ENCODE measurements at places on chromosomes 7 and 10.

DNA sequence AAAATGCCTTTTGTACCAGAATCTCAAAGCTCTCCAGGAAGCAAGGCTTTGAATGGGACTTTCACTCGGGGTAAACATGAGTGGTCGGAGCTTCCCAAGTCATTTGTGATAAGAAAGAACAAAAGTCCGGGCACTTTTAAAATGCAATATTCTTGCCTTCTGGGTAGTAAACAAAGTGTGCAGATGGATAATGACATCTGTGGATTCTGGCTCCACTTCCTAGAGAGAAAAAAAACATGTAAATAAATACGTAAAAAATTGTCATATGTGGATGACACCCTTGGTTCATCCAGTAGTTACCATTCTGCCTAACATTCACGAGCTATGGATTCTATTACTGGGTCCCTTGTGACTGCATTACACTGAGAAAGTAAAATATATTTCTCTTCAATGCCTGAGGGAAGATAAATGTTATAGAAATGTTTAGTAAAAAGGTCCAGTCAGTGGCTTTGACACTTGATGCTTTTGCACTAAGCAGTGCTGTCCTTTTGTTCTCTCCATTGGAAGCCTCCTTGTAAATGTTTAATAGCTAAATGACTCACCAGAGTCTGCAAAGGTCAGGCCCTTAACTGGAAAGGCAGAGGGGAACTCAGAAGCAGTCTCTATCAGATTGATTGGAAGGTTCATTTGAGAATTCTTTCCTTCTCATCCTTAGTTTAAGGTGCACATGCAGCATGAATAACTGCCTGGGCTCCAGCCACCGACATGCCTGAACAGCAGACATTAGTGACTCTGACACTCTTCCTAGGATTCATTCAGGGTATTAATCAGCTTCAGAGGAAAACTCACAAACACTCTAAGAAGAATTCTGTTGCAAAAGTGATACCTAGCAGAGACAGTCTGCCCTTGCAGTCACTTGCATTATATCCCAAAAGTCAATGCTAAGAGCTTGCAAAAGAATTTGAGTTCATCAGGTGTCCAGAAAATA lies 11.7 kb upstream of the EDRF1 start:
- DNase-seq: no peak

DNA sequence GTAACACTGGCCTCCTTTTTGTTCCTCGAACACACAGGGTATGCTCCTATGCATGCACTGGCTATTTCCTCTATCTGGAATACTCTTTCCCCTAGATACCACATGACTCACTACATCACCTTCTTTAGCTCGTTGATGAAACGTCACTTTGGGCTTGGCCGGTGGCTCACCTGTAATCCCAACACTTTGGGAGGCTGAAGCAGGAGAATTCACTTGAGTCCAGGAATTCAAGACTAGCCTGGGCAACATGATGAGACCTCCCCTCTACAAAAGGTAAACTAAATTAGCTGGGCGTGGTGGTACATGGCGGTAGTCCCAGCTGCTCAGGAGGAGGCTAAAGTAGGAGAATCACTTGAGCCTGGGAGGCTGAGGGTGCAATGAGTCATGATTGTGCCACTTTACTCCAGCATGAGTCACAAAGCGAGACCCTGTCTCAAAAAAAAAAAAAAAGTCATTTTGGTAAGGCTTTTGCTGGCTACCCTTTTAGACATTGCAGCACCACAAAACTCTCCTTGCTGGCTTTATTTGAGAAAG lies 14.5 kb downstream of the ANKIB1 start:
- DNase-seq: no peak

DNA sequence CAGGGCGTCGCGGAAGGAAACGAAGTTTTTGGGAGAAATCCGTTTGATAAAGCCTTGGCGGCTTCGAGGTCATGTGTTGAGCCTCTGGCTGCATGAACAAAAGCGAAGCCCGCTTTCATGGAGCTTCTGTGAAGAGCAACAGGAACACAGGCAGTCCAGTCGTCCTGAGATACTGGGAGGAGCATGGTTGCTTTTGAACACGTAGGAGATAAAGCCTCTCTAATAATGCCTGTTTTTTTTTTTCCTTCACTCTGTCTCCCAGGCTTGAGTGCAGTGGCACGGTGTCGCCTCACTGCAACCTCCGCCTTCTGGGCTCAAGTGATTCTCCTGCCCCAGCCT lies 473 bp upstream of the ZNF32 start:
- no peak for DNase-seq

- no peak for DNase-seq
These were observed 33.3 kb upstream of the CASD1 start for GRCh38 chr7:94476251-94476840.

DNA sequence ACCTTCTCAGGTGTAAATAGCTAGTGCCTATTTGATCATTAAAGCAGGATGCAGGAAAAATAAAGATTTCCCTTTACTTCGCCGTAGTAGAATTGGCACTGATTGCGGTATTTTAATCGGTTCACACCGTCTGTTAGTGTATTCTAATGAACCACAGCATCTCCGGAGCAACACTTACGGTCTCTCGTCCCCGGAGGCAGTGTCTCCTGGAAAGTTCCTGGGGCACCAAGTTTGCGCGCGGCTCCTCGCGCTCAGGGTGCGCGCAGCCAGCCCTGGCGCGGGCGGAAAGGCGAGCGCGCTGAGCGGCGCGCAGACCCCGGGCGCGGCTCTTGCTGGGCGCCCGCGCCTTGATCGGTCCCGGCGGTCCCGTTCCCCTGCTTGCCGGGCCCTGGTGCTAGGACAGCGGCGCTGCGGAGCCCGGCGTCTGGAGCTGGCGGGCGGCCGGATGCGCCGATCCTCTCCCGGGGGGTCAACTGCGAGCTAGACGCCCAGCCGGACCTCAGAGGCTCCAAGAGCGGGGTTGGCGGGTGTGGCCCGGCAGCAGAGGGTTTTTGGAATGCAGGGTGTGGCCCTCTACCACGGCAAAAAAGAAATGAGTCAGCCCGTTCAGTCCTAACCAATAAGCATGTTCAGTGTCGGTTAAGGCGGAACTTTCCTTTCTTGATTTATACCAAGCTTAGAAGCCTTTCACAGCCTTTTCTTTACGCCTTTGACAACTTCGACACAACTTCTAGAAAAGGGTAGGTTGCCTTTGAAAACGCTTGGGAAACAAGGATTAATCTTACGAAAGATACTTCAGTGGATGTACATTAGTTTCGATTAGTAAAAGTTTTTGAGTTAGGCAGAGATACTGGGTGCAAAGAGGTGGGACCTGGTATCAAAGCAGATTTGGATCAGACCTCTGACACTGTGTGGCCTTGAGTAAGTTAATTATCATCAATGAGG lies 166.8 kb upstream of the ASAH2 start:
- no peak for DNase-seq

GRCh38 chr7:975702-976473 lies 539 bp upstream of the COX19 start:
- no peak for DNase-seq

- no peak for DNase-seq
These were observed 278.1 kb upstream of the NRP1 start for GRCh38 chr10:33612551-33612950.

- no peak for DNase-seq
These were observed 293.1 kb downstream of the CDK14 start for GRCh38 chr7:90889210-90889609.

- DNase-seq: no peak
These were observed 863.8 kb upstream of the AUTS2 start for GRCh38 chr7:68734431-68734830.

DNA sequence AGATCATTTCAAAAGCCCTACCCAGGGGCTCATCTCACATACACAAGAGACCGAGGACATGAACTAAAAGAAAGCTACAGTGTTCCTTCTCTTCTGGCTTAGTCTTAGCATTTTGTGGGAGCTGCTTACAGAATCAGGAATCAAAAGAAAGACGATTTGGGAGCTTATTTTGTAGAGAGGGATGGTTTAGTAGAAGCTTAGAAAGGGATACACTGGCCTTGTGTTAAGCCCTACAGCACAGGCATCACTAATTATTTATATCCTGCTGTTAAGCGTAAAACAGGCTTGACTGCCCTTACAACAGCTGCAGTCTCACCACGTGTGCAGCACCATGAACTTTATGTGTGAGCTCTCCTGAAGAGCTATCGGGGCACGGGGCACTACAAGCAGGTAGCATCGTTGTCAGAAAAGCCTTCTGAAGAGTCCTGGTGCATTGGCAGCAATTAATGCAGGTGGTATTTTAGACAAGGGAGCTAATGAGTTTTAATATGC lies 798.3 kb downstream of the NXPH1 start:
- DNase-seq: no peak

DNA sequence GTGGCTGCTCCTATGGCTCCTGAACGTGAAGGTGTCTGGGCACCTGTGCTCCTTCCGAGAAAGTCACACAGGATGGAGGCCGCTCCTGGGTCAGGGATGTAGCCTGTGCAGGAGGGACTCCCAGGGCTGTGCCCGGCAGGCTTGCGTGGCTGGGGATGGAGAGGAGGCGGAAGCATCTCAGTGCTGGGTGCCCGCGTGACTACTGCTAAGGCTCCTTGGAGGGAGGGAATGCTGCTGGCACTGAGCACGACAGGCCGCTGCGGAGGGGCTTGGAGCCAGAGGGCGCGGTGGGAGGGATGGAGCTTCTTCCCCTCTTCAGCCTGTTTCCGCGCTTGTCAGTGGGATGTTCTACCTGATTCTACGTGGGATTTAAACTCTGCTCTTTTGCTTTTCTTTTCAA lies 35.0 kb downstream of the ADCY1 start:
- DNase-seq: no peak

Data from NCI-H1092 (cell line).